Omental fat pad (tissue), 4 donors: ENCODE measurements at places on chromosomes 6 and 20.
A peak's percentile ranks its signal among the peaks of the same experiment; 100 is the strongest.

- no peak for DNase-seq
Measured at GRCh38 chr6:42790549-42791181, 8.8 kb downstream of the BICRAL start.

- no peak for DNase-seq
Measured at GRCh38 chr6:100435299-100435698, 29.4 kb downstream of the SIM1 start.

GRCh38 chr6:89272596-89272995, 42.5 kb downstream of the GABRR2 start:
- no peak for DNase-seq

GRCh38 chr6:45677381-45678284, 299.9 kb upstream of the SUPT3H start:
- no peak for DNase-seq

- DNase-seq, result no peak
Measured at GRCh38 chr6:88361298-88361697, 195.2 kb upstream of the CNR1 start.

GRCh38 chr6:32151863-32152768, at the start of gene PRRT1:
Gene PRRT1, minus strand, starts transcription at chr6:32151939. Its CDS starts 112 bp downstream, at chr6:32151827.
- DNase-seq, result no peak

- DNase-seq, result no peak
Measured at GRCh38 chr6:37029249-37029971, 24.0 kb downstream of the FGD2 start.

DNA sequence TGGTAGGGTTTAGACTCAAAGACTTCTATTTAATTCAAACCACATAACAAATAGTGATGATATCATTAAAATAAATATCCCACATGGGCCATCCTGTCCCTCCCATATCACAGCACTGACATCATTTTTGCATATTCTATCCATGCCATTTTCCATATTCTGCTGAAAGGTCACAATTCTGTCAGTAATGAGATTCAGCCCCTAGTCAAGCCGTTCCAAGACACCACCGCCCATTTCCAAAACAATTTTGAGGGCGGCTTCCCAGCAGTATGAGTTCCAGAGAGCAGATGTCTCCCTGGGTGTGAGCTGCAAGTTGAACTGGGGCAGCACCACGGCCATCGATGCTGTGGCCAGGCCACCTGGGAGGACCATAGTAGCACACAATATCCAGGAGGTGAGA, 65.1 kb upstream of the PLEKHG1 start:
- DNase-seq, result no peak

- peak; percentile 35 for DNase-seq
Measured at GRCh38 chr20:33490023-33490933, at the start of gene CBFA2T2. Gene CBFA2T2, plus strand, starts transcription at chr20:33490096. Its CDS starts 172 bp downstream, at chr20:33490268.

DNA sequence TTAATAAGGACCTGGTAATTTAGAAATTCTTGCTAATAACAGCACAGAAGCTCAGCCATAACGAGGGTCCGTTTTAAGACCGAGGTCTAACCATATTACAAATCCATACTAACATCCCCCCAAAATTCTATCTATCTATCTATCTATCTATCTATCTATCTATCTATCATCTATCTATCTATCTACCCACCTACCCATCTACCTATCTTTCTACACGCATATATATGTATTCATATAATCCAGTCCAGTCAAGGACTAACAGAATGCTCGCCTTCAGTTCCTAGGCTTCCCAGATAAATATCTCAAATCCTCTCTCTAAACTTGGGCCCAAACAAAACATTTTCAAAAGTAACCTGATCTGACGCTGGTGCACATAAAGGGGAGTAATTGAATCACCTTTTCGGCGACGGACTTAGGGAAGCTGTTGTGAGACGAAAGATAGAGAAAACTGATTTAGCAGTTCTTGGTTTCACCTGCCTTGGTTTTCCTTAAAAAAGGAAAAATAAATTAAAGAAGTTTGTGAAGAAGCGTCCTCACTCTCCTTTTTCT, 14.5 kb downstream of the HMGN4 start:
- no peak for DNase-seq

GRCh38 chr6:44932651-44933091, 395.5 kb upstream of the RUNX2 start:
- DNase-seq, result no peak

GRCh38 chr6:88823998-88824397, 139.4 kb downstream of the RNGTT start:
- no peak for DNase-seq

GRCh38 chr20:49631061-49631716, 63.3 kb upstream of the PTGIS start:
- no peak for DNase-seq

DNA sequence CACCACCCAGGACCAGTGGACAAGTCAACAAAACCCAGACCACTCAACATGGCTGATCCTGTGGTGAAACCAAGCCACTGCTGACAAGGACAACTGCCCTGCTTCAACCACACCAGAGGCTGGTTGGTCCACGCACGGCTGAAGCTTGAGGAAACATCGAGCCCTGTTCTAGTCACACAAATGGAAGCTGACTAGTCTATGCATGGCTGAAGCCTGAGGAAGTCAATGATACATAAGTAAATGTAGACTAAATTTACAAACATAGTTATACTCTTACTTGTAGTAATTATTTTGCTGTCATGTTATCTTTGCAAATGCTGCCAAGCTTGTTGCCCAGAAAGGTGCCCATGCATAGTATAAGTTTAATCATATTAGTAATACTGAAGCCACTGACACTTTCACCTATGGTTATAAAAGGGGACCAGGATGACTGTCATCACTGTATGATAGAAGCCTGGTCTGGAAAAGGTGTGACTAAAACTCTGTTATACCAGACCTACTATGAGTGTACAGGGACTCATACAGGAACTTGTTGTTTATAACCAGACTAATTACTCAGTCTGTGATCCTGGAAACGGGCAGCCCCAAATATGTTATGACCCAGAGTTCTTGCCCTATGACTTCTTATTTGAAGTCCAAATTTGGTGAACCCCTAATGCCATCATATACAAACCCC, 5.6 kb downstream of the IL22RA2 start:
- DNase-seq, result no peak

DNA sequence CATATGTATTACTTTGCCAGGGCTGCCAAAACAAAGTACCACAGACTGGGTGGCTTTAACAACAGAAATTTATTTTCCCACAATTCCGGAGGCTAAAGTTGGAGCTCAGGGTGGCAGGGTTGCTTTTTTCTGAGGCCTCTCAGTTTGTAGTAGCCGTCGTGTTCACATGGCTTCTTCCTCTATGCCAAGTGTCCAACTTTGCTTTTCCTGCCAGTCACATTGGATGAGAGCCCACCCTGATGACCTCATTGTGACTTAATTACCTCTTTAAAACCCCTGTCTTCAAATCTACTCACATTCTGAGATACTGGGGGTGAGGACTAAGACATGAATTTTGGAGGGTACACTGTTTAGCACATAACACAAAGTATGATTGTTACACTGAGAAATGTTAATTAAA, 9.9 kb upstream of the ECT2L start:
- DNase-seq, result no peak

GRCh38 chr6:138637822-138638221, 135.7 kb upstream of the CCDC28A start:
- DNase-seq, result no peak

DNA sequence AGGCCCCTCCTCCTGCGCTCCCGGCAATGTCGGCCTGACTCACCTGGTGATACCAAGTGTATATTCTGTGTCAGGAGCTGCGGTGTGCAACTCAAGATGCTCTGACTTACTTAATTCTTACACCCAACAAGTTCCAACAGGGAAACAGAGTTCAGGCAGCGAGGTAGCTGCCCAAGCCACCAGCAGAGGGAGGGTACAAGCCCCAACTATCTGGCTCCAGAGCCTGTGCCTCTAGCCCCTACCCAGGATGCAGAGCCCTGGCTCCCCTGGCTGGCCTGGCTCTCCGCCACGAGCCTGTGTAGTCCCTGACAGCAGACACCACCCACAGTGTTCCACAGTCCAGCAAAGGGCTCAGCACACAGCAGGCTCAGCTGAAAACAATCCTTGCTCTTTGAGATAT, 34.9 kb downstream of the C20orf203 start:
- DNase-seq, result no peak

- no peak for DNase-seq
Measured at GRCh38 chr6:94751641-94752329, 825.5 kb upstream of the MANEA start.

GRCh38 chr6:118706702-118707101, 55.3 kb upstream of the CEP85L start:
- no peak for DNase-seq

DNA sequence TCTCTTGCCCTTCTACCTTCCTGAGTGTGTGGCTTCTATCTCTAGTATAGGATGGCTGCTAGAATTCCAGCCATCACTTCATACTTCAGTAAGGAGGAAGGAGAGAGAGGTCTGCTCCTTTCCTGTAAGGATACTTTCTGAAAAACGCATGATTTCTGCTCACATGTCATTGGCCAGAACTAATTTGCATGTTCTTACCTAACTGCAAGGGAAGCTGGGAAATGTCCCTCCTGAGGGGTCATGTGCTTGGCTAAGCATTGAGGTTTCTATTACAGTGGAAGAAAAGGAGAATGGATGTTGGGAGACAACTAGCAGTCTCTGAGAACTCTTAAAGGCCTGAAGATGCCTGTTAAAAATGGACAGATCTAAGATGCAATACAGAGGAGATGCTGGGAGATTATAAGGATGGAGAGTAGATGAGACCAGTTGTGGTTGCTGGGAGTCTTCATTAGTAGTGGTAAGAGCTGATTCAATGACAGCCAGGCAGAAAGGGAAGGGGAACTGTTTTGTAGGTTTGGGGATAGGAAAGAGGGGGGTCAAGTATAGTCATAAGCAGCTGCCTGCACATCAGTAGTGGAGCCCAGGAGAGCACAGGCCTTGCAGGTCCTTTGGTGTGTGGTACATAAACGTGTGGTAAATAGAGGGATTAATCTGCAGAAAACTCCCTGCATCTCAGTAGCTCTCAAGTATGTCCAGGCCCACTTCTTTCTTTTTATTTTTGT, 20.2 kb downstream of the CDS2 start:
- DNase-seq, result no peak
